ENCODE measurements at places on chromosomes 7 and 10. TPM values are rescaled to one million over a fixed set of nuclear protein-coding genes. Genes with fewer than 3 reads are reported as not detected.

HOXA5 gene
- polyA plus RNA-seq: 0.42 TPM

SCIN gene
- not detected for polyA plus RNA-seq

DOCK4 gene
- not detected for polyA plus RNA-seq

RASSF4 gene
- 45.6 TPM for polyA plus RNA-seq

SEMA3C gene
- polyA plus RNA-seq: 0.18 TPM

STRA8 gene
- not detected for polyA plus RNA-seq

MYO3A gene
- polyA plus RNA-seq: not detected

HHEX gene
- 7.3 TPM for polyA plus RNA-seq

CALHM1 gene
- 0.56 TPM for polyA plus RNA-seq

XRCC2 gene
- not detected for polyA plus RNA-seq

IFIT5 gene
- 10.4 TPM for polyA plus RNA-seq

WNT2 gene
- polyA plus RNA-seq: not detected

MYOZ1 gene
- polyA plus RNA-seq: not detected

HIPK2 gene
- polyA plus RNA-seq: 14.2 TPM

Data from immature natural killer cell (primary cell).